Stimulated activated CD4-positive, alpha-beta T cell treated with anti-CD3 and anti-CD28 coated beads, Interleukin-4, amount 100 ng/mL, for 1 hour (primary cell): ENCODE measurements at places on chromosomes 12 and 14.

DNA sequence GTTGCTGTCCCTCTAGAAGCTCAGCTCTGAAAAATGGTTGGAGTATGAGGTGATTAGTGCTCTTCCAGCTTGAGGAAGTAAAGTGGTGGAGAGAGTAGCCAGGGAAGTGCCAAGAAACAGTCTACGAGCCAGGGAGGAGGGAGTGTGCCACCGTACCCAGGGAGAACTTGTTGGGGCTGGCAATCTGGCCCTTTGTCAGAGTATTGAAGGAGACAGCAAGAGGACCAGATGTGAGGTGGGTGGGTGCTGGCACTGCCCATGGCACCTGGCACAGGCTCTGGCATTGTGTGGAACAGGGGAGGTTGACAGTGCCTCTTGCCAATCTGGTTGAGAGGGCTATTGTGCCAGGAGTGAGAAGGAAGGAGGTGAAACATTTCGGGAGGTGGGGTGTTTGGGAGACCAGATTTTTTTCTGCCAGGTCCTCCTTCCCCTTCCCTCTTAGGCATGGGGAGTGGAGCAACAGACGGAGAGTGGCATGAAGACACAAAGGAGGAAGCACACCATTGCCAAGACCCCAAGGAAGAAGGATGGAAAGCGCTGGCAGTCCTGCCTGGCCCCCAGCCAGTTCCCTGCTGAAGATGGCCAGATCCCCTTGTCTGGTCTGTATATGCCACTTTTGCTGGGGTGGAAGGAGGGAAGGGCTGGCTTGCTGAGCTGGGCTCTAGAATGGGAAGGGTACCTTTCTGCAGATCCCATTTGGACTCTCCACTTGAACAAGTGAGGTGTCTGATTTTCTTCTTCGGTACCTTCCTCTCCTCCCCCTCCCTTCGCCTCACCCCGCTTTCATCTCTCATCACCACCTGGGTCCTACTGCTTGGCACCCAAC is 37.5 kb downstream of the ZFHX2 start:
- DNase-seq: no peak

GRCh38 chr14:59190372-59190771 is 1.9 kb downstream of the DAAM1 start:
- no peak for DNase-seq

DNA sequence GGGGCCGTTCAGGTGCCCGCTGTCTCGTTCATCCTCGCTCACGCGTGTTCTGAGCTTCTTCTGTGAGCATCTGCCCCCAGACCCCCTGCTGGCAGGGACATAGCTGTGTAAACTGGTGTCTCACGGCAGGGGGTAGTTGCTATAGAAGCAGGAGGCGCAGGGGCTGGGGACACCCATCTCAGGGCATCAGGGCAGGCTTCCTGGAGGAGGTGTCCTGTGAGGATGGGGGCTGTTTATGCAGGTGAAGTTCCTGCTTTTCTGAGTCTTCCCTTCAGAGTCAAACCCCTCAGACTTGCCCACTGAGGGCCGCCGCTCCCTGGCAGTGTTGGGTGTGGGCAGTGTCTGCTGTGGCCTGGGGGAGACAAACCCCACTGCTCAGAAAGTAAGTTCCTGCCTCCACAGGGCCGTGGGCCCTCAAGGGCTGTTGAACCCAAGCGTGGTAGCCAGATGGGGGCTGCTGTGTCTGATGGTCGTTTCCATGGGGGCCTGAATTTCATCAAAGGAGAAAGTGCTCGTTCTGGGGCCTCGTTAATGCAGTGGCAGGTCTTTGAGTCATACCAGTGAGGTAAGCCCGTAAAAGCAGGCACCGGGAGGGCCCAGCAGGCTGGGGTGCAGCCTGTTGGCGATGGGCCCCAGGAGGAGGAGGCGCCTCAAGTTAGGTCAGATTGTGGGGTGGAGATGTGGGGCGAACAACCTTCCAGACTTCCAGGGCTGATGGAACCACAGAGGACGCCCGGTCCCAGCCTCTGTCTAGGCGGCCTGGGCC is 23.4 kb downstream of the KIF26A start:
- DNase-seq: no peak

- DNase-seq: no peak
Observed at GRCh38 chr12:113740699-113741098, 225.4 kb downstream of the RBM19 start.

- no peak for DNase-seq
Observed at GRCh38 chr14:98950353-98950895, 321.6 kb downstream of the BCL11B start.

DNA sequence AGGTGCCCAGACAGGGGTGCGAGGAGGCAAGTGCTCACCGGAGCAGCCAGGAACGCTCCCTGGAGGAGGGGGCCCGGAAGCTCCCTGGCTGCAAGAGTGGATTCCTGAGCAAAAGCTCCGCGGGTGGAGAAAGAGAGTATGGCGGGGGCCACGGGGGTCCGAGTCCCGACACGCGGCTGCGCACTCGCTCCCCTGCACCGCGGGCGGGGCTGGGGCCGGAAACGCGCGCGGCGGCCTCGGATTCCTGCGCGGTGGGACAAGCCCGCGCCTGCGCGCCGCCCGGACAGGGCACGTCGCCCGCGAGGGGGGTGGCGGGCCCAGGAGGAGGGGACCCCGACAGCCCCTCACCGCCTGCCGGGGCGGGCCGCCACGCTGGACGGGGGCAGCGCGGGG is 27.8 kb upstream of the GPR132 start:
- DNase-seq: peak; percentile 72

- no peak for DNase-seq
Observed at GRCh38 chr12:103282124-103282523, 213.6 kb downstream of the C12orf42 start.

GRCh38 chr14:28163233-28163632 is 603.4 kb upstream of the FOXG1 start:
- DNase-seq: no peak

DNA sequence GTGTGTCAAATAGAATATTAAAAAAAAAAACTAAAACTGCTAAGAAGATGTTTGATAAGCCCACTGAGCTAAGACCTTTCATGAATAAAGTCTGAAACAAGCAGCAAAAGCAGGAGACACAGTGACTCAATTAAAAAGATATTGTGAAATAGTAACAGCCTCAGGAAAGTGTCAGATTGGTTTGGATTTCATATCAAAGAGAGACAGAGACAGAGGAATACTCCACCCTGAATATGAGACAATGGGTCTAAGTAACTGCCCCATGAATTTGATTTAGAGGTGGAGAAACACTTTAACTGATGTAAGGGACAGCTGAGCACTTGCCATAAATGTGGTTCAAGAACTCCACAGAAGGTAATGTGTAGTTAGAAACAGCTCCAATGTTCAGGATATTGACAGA is 277.9 kb upstream of the FOXG1 start:
- no peak for DNase-seq

DNA sequence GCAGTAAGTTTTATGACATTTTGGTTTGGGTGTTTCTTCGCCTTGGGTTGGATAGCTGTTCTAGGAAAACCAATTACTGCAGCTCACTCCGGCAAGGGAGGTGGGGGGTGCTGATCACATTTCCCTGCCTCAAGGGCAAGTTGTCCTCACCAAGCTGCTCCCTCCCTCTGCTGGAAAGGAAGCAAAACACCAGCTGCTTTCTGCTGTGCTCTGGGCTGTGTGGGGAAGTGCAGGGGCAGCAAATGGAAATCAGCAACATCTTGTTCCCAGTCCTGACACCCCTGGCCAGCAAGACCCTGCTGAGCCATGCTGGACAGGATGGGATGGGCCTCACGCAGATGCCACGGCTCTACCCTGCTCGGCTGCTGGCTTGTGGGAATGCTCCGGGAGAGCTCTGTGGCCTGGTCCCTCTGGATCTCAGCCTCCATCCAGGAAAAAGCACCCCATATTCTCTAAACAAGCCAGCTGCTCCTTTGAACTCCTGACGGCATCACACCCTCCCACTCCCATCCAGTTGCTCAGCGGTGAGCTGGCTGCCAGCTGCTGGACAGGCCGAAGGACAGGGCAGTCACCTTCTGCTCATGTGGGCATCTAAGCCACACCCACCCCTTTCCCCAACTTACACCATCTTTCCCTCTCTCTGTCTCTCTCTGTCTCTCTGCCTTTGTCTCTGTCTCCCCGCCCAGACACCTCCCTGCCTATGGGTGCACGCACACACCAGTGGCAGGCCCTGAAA is 52.4 kb upstream of the EIF5 start:
- no peak for DNase-seq

- no peak for DNase-seq
Observed at GRCh38 chr14:30362369-30363218, 196.4 kb upstream of the G2E3 start.

- no peak for DNase-seq
Observed at GRCh38 chr12:96327346-96327745, 72.9 kb downstream of the CDK17 start.

- DNase-seq: no peak
Observed at GRCh38 chr14:35223927-35224326, 68.3 kb upstream of the PSMA6 start.

DNA sequence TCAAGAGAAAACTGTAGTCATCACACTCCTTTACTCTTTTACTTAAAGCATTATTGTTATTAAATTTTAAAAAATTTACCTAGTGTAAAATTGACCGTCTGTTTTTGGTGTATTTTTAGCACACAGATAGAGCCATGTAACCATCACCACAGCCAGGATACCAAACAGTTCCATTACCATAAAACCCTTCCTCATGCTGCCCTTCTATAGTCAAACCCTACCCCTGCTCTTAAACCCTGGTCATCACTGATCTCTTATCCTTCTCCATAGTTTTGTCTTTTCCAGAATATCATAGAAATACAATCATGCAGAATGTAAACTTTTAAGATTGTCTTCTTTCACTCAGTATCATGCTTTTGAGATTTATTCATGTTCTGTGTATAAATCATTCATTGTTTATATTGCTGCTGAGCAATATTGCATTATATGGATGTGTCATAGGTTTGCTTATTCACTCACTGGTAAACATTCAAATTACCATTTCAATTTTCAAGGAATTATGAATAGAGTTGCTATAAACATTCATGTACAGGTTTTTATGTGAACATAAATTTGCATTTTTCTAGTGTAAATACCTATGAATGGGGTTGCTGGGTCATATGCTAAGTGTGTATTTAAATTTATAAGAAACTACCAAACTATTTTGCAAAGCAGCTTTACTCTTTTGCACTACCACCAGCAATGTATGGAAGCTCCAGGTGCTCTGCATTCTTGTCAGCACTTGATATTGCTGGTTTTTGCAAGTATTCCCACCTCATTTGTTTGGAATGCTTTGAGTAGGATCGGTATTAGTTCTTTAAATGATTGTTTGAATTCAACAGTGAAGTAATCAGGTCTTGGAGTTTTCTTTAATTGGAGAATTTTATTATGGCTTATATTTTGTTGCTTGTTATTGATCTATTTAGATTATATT is 125.5 kb downstream of the LMNTD1 start:
- no peak for DNase-seq

GRCh38 chr14:100062590-100062989 is 2.6 kb upstream of the EVL start:
- no peak for DNase-seq

- no peak for DNase-seq
Observed at GRCh38 chr14:83425706-83426105, 1892.1 kb upstream of the SEL1L start.

DNA sequence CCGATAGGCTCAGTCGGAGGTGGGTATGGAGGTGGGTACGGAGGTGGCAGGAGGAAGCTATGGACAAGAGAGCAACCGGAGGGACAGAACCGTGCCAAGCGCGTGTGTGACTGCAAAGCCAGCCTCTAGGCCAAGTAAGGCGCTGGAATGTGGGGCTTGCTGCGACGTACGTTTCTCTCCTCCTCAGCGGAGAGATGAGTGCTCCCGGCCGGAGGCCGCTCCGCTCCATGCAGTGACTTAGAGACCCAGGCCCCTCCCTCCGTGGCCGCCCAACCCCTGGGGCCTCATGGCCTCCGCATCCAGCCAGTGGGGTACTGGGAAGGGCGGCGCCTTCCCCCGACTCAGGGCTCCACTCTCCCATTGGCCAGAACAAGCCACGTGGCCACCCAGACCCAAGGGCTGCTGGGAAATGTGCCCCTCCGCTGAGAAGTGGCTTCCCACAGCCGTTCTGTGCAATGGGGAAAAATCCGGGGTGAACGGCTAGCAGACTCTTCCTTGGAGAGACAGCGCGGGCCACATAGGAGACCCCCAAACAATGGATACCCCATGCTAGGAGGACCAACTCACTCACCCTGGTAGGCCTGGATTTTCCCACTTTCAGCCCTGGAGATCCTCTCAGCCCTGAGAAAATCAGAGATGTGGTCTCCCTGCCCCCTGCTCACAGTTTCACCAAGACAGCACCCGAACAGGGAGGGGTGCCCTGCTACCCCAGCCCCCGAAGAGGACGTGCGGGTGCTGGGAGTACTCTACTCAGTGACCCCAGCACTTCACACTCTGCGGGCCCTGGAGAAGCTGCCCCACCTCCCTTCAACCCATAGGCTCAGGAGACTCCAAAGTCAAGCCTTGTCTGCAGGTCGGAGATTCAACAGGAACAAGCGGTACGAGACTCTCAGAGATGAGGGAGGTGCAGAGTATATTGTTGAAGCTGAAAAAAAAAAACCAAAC is 66.7 kb downstream of the RIMBP2 start:
- no peak for DNase-seq

DNA sequence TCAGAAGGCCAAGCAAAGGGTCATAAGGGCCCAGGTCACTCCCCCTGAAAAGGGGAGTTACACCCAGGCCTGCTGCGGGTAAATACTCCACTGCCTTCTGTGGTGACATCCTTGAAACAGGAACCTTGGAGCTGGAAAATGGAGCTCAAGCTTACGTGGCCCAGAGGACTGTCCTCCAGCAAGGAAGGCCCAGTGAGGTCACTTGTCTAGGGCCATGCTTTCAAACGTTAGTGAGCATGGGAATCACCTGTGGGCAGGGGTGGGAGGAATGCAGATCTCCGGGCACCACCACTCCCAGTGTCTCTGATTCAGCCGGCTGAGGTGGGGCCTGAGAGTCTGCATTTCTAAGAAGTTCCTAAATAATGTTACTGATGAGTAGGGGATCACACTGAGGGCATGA is 140.5 kb upstream of the CCND2 start:
- DNase-seq: no peak

DNA sequence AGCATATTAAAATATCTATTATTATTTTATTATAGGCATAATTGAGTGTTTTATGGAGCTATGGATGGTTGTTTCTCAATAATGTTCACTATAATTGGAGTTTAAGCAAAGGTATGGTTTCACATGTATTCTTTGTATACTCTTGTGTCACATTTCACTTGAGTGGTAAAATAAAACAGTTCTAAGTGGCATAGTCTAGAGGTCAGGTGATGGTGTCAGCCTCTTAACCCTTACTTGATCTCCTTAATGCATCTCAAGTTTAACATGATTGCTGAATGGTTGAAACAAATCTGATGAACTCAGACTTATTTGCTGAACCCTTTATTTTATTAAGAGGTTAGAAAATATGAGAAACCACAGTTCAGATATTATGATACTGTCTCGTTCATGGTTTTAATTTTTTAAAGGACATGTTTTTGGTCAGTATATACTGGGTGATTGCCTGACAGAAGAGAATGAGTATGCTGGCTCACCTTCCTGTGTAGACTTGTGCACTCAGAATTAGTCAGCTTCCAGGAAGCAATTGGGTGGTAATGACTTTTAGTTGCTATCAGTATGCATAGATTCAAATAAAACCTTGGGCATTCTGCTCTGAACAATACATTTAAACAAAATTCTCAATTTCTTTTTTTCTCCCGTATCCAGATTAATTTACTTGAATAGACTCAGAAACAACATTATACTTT is 464.6 kb downstream of the PCNX1 start:
- DNase-seq: no peak

GRCh38 chr14:33954016-33954598 is 3.2 kb upstream of the EGLN3 start:
- DNase-seq: no peak

- peak; percentile 67 for DNase-seq
Observed at GRCh38 chr12:107912421-107913004, 138.0 kb downstream of the ASCL4 start.

GRCh38 chr14:35134329-35135123 is 12.2 kb downstream of the PRORP start:
- DNase-seq: no peak
